ENCODE measurements at places on chromosomes 12 and 14.

DNA sequence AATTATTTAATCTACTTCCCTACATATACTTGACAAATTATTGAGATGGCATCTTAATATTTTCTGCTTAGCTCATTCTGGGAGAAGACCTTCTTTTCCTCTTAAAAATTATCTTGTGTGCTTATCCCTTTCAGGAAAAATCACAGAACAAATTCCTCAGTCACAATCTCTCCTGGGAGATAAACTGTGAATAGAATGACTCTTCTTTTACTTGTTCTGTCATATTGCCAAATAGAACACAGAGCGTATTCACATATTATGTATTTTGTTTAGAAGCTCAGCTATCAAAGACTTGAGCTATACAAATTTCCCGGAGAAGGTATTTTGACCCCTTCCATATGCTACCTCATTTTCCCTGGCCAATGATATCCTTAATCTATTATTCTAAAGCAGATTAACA lies 146.7 kb downstream of the TMEM117 start:
- no peak for DNase-seq

- no peak for DNase-seq
Measured at GRCh38 chr14:100658181-100658886, 68.4 kb upstream of the DLK1 start.

- DNase-seq: no peak
Measured at GRCh38 chr12:50186681-50187080, 19.5 kb upstream of the CERS5 start.

DNA sequence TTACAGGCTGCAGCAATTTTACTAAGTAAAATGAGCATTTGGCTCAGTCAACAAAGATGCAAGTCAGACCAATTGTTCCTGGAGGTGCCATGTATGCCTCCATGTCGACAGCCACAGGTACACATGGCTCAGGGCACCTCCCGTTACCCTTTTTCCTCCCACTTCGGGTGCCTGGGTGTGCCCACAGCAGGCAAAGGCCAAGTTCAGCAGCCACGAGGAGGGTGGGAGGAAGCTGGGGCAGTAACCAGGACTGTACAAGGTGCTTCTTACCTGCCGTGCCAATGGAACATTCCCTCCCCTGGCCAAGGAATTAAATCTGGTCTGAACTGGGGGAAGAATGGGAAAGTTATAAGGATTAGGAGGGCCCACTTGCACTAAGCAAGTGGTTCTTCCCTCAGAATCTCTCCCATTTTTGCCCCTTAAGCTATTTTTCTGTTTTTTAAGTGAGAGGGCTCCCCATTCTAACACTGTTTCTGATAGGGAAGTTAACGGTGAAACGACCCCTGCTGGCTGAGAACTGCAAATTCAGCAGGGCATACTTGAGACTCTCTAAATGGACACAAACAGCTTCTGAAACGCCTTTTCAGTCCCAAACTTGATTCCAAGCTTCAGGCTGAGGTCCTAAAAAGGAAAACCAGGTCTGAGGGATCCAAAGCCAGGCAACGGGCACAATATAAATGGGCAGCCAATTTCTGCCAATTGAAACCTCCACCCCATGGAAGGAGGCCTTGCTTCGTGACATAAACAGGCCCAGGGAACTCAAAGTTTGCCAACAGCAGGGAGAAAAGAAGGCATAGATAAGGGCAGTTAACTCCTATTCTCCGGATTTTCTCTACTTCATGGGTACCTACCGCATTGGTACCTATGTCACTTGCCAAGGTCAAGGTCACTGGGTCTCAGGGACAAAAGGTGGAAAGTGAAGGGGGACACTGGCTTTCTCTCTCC lies 24.8 kb downstream of the CLECL1 start:
- peak; percentile 34 for DNase-seq

DNA sequence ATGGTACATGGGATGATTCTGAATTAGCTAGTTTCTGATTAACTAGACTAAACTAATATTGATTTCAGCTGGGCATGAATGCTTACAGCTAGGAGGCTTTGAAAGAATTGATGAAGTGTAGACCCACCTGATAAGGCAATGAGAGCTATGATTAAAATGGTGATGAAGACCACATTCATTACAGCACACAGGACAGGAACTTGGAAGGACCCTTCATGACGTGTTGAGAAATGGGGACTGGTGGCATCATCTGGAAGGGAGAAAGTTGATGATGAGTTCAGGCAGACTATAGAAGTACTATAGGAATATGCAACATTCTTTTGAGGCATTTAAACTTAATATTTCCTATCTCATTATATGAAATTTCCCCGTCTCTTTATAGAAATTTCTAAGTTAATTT lies 4.5 kb downstream of the CD69 start:
- DNase-seq: no peak

- DNase-seq: peak; percentile 27
Measured at GRCh38 chr12:68565391-68565903, 45.3 kb upstream of the RAP1B start.

- no peak for DNase-seq
Measured at GRCh38 chr14:103169954-103170353, 46.7 kb downstream of the TNFAIP2 start.

Measured in RWPE1 (cell line).